Effector memory CD8-positive, alpha-beta T cell (primary cell): ENCODE measurements at places on chromosomes 7 and 10.

GRCh38 chr7:43851805-43852204 lies 17.5 kb downstream of the MRPS24 start:
- DNase-seq, result no peak

DNA sequence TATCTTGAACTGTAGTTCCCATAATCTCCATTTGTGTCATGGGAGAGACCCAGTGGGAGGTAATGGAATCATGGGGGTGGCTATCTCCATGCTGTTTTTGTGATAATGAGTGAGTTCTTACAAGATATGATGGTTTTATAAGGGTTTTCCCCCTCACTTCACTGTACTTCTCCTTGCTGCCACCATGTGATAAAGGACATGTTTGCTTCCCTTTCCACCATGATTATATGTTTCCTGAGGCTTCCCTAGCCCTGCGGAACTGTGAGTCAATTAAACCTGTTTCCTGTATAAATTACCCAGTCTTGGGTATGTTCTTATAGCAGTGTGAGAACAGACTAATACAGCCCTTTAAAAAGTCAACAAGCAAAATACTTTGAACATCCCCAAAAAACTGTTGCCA lies 427.7 kb downstream of the HTR7 start:
- no peak for DNase-seq

- DNase-seq, result no peak
Observed at GRCh38 chr7:2950578-2950977, 93.1 kb downstream of the CARD11 start.

- DNase-seq, result no peak
Observed at GRCh38 chr7:157693521-157694375, 356.9 kb downstream of the DNAJB6 start.

GRCh38 chr7:152369518-152369917 lies 66.3 kb downstream of the KMT2C start:
- DNase-seq, result no peak
